ENCODE measurements at places on chromosomes 13 and 19. TPM values are rescaled to one million over a fixed set of nuclear protein-coding genes. Genes with fewer than 3 reads are reported as not detected.

DNA sequence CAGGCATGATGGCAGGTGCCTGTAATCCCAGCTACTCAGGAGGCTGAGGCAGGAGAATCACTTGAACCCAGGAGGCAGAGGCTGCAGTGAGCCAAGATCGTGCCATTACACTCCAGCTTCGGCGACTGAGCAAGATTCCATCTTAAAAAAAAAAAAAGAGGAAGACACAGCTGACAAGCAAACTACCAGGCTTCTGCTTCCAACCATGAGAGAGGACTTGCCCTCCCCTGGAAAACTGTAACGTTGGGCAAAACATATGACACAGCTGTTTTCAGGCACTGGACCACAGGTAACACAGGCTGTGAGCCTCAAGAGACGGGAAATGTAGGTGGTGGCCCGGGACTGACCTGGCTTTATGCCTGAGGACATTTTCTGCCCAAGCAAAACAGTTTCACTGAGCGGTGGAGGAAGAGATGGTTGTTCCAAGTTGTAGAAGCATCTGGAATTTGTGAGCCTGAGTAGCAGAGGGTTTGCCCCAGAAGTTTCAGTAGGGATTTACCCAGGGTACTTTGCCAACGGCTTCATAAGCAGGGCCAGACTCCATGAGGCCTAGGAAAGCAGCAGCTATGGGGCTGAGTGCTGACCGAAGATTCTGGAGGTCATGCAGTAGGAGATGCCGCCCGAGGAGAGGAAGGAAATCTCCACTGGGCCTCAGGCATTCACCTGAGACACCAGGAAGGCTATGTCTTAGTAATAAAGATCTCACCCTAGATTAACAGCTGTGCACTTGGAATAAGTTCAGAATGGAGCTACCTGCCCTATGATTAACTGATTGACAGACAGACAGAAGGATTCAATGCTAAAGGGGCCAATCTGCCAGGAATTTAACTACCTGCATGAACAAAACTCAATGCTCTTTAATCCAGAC lies 88.0 kb downstream of the ABCC4 start:
- no peak for DNase-seq

Gene THSD1
- 0.26 TPM for total RNA-seq

DNA sequence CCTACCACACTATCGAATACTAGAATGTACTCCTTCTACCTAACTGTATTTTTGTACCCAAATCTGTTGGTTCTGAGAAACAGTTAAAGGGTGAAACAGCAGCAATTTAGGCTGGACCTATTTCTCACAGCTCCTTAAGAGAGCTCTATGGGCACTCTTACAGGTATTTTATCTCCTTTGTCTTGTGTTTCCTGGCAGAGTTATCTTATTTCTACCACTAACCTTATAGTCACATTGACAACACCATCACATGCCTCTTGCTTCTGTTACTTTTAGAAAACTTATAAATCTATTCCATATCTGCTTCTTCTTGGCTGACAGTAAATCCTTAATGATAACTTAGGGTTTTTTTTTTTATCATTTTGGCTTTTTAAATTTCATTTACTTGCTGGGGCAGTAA lies 130.7 kb downstream of the MYO16 start:
- no peak for DNase-seq

DNA sequence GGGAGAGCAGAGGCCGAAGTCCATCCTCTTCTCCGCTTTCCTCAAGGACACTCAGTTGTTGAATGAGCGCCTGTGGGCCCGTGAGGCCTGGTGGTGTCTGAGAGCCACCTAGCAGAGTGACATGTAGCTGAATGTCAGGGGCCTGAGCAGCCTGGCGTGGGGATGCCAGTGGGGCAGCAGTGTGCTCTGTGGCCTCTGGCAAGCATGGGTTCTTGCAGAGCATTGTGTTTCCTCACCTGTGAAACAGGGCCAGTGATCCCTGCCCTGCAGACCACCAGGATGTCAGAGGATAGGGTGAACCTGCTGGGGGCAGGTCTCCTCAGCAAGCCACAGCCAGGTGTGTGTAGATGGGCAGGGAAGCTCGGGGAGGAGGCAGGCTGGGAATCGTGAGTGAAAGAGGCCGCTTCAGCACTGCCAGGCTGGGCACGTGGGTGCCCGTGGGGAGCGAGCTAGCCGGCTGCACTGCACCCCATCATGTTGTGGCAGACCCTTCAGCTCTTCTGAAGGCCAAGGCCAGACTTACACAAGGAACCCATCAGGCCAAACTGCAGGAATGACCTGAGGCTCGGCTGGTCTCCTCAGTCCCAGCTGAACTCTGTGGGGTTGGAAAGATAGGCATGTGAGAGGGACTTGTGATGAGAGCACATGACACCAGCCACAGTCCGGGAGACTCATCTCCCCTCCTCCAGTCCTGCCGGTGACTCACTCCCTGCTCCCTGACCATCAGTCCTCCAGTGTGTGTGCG lies 5.0 kb downstream of the PPP1R37 start:
- DNase-seq: no peak

- no peak for DNase-seq
Measured at GRCh38 chr19:33919291-33919690, 122.6 kb downstream of the KCTD15 start.

- DNase-seq: no peak
Measured at GRCh38 chr13:70191034-70191433, 82.8 kb upstream of the KLHL1 start.

Data from CD8-positive, alpha-beta memory T cell (primary cell).